ENCODE measurements at places on chromosomes 3 and 15.

DNA sequence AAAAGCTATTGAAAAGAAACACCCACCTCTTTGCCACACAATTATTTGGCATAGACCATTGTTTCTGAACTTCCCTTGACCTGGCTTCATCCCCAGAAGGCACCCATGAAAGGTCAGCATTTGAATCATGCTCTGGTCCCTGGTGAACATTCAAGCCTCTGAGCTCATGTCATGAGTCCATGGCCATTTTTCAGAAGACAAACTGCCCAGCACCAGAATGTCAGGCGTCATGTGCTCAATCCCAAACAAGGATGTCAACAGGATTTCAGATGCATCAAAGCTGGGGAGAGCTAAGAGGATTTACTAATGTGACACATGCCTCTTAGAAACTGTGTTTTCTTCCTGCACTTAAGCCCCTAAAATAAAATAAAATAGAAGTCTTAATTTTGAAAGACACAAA is 41.3 kb downstream of the TMED3 start:
- DNase-seq: no peak

GRCh38 chr15:53573091-53573490 is 186.4 kb downstream of the WDR72 start:
- no peak for DNase-seq

GRCh38 chr3:105499961-105500360 is 133.3 kb downstream of the ALCAM start:
- DNase-seq: no peak

DNA sequence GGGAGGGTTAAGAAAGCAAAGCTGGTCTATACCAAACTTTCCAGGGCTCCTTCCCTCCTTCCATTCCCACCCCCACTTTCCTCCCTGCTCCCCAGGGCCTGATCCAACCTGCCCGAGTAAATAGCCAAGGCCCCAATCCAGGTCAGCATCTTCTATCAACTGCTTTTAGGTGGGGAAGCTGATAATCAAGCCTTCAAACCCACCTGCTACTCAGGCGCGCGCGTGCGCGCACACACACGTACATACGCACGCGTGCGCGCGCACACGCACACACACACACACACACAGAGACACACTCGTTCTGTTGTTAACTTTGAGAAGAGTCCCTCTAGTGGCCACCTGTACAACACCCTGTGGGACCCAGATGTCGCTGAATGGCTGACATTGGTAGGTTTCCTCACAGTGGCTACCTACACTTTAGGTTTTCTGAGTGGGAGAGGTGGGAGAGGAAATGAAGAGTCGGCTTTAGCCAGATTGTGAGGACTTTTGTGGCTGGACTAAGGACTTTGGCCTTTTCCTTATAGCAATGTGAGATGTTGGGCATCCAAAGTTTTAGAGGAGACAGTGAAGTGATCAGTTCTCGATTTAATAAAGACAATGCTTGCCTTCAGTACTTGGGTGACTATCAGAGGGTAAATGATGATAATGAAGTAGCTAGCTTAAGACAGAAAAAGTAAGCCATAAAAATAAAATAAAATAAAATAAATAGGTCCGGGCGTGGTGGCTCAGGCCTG is 179.9 kb upstream of the C2CD4B start:
- peak; percentile 45 for DNase-seq

GRCh38 chr3:78476076-78476475 is 1291.7 kb downstream of the ROBO1 start:
- DNase-seq: no peak

DNA sequence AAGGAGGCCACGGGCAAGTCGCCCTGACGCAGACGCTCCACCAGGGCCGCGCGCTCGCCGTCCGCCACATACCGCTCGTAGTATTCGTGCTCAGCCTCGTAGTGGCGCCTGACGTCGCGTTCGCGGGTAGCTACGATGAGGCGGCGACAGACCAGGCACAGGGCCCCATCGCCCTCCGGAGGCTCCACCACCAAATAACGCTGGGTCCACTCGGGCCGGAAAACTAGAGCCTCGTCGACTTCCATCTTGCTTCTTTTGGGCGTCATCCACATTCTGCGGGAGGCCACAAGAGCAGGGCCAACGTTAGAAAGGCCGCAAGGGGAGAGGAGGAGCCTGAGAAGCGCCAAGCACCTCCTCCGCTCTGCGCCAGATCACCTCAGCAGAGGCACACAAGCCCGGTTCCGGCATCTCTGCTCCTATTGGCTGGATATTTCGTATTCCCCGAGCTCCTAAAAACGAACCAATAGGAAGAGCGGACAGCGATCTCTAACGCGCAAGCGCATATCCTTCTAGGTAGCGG is at the start of gene EPM2AIP1:
Gene EPM2AIP1 (minus strand): TSS at position 326 of the 520 bp plus-strand sequence. CDS start 54 bp downstream, at position 272.
- no peak for DNase-seq

DNA sequence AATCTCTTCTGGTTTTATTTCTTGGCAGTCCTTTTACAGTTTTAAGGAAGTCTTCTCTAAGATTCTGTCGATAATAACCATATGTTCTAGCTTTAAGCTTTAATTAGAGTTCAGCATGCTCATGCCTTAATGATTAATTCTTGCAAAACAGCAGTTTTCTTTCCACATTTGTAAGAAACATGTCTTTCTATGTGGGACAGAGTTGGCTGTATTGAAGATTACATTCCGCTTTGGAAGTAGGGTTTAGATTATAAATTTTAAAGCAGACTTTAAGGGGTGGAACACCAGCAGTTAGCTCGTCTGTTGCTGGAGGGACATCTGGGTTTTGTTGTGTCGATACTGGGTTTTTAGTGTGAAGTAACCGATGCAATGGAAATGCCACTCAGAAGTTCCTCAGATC is 35.3 kb downstream of the SQOR start:
- no peak for DNase-seq

DNA sequence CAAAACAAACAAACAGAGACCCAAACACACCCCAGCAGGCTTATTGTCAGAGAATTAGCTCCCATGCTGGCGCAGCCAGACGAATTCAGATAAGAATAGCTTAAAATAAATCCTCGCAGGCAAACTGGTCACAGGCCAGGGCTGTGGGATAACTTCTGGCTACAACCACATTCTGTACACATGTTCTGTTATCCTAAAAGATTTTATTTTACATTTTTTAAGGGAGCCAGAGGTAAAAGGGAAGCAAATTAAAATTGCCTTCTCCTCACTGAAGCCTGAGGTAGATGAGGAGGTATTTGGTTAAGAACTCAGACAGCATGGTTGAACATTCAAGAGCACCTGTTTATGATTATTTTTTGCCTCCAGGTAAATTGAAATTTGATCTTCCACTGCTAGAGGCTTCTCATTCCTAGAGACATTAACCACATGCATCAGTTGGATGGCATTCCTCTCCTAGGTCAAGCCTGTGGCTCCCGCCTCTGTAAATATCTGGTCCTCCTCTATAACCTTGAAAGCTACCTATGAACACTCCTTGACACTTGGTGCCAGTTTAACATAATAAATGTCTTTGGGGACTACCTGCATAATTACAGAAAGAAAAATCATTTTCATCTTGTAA is 190.3 kb downstream of the SATB1 start:
- DNase-seq: no peak

- peak; percentile 72 for DNase-seq
Observed at GRCh38 chr3:156812521-156813335, 13.4 kb upstream of the LEKR1 start.

- no peak for DNase-seq
Observed at GRCh38 chr3:178672275-178672674, 136.0 kb downstream of the KCNMB2 start.

DNA sequence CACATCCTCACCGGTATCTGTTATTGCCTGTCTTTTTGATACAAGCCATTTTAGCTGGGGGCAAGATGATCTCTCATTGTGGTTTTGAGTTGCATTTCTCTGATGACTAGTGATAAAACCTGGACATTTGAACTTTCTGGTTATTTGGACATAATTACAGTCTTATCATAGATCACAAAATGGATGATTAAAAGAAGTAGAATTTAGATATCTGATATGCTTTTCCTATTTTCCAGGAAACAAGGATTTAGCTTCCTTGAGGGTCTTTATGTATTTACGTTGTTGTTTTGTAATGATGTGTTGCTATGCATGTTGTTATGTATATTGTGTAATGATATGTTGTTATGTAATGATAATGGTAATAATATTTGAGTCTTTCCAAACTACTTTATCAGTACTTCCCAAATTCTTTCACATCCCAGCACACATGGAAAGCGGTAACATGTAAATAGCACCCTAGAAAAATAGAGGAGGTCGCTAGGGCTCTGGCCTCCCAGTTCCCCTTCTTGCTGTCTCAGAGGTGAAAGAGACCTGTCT is 53.8 kb downstream of the GJD2 start:
- no peak for DNase-seq
